ENCODE measurements at places on chromosomes 3 and 15.

GRCh38 chr15:51838270-51838669 lies 8.8 kb downstream of the TMOD3 start:
- no peak for DNase-seq

DNA sequence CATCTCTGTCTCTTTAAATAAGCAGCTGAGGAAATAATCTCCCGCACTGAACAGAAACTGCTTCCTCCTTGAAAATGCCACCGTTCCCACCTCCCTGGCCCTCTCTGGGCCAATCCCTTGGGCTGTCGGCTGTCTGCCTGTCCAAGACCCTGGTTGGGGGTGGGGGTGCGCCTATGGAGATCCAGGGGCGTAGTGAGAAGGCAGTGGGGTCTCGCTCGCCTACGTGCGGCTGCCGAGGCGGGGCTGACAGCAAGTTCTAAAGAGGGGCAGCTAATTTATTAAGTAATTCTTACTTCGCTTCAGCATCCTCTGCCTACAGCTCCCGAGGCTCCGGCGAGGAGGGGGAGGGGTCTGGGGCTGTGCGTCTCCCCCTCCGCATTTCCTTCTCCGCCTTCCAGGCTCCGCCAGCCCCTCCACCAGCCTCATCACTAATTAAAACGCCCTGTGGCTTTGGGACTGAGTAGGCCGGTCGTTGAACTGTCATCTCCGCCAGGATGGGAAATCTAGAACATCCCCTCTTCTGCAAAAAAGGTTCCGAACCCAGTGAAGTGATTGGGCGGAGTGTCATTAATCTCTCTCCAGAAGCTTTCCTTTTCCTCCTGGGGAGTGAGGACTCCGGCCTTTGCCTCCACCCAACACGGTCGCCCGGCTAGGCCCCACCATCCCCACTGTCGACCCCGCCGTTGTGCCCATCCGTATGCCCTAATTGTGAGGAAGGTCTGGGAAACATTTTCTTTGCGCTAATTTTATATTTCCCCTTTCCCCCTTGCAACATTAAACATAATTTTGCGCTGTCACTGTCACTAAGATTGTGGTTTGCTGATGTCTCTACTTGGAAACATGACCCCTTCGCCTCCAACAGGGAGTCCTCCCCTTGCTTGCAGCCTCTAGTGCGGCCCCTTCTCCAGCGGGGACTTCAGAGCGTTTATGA lies 16.9 kb downstream of the NR2F2 start:
- DNase-seq: no peak

DNA sequence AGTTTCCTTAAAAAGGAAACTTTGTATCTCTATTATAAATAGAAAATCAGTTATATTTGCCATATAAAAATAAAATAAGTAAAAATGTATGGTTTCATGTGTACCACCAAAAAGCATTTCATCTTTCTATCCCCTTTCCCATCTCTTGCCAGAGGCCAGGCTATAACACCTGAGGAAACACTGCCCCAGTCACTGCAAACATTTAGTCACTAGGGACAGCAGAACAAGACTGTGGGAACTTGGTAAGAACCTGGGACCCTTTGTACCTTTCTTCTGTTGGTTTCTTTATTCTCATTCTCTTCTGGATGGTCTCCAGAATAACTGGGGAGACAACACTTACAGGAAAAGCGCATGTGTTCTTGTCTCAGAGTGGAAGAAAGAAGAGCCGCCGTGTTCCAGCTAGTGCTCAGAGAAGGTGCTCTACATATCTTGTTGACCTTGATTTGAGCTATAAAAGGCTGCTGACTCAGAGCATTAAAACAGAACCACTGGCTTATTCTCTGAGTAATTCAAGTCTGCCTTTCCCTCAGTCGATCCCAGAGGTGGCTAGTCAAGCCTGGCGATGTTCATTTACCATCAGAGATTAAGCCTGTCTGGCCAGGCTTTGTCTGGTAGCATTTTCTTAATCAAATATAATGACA lies 361.6 kb downstream of the RBMS3 start:
- no peak for DNase-seq

GRCh38 chr3:21682206-21682605 lies 68.8 kb downstream of the ZNF385D start:
- DNase-seq: no peak

DNA sequence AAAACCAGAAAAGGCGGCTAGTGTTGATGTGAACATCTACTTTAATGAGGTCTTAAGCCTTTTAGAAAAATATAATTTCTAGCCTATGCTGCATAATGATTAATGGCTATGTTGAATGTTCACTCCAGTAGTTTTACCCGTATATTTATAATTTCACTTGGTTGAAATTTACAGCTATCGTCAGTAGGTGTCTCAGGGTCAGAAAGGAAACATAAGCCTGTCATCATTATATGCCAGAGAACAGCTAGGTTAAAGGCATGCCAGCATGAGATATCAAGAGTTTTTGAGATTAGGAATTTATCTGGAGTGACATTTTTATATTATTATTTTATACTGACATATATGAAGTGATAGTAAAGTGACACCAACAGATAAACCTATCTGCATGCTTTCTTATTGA lies 904.1 kb downstream of the OTOL1 start:
- DNase-seq: no peak

DNA sequence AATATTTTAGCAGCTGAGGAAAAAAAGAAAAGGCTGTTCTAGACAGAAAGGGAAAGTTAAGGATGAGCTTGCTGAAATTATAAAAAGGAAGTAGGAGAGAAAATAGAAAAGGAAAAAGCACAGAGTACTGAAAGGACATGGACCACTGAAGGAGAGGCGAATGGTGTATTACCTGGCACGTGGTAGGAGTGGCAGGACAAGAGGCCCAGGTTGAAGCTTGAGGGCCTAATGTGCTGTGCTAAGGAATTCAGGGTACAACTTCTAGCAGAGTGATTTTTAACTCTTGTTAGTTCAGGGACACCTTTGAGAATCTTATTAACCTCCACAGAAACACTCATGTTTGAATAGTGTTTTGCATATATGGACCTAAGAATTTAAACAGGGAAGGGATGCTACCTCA lies 60.0 kb upstream of the CRTC3 start:
- DNase-seq: no peak

- no peak for DNase-seq
These were observed 802 bp downstream of the RCN2 start for GRCh38 chr15:76932135-76932966.

DNA sequence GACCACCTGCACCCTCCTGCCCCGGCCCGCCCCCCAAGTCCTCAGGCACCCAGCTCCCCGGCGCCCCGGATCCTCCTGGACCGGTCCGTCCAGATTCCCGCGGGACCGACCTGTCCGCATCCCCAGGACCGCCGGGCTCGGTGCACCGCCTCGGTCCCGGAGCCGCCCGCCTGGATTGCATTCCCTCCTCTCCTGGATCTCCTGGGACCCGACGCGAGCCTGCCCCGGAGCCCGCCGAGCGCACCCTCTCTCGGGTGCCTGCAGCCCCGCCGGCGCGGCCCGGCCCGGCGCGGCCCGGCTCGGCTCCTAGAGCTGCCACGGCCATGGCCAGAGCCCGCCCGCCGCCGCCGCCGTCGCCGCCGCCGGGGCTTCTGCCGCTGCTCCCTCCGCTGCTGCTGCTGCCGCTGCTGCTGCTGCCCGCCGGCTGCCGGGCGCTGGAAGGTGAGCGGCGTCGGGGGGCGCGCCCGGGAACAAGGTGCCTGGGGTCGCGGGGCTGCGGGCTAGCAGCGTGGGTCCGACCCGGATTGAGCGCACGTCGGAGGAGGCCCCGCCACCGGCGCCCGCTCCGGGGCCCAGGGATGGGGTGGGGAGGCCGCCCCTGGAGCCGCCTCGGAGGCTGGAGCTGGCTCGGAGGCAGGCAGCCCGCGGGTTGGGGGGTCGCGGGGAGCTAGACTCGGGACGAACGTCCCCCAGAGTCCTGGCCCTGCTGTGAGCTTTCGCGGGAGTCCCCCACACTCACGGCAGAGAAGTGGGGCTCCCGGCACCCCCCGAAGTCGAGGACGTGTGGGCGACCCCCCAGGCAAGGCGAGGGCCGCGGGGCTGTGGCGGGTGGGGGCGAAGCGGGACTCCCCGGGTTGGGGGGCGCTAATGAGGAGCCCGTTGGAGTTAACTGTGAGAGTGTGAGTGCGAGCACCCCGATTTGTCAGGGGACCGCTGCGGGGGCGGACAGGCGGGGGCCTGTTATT lies 610 bp downstream of the EPHB3 start:
- peak; percentile 12 for DNase-seq

GRCh38 chr15:38427380-38427779 lies 26.5 kb upstream of the FAM98B start:
- no peak for DNase-seq

DNA sequence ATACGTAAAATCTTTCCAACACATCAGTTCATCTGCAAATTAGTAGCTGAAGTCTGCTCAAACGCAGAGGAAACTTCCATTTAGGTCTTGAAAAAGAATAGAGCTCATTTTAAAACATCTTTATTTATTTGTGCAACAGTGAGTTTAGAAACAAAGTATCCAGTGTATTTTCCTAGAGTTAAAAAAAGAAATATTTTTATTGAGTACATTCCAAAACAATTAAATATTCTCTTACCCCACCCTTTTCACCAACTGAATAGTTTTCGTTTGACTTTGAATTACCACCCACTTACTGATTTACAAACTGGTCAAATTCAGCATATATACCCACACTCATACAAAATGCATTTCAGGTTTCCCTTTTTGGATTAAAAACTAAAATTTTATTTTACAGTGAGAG lies 104.7 kb downstream of the ZBTB20 start:
- no peak for DNase-seq

- DNase-seq: no peak
These were observed 241.4 kb upstream of the TRIM42 start for GRCh38 chr3:140436421-140436820.

DNA sequence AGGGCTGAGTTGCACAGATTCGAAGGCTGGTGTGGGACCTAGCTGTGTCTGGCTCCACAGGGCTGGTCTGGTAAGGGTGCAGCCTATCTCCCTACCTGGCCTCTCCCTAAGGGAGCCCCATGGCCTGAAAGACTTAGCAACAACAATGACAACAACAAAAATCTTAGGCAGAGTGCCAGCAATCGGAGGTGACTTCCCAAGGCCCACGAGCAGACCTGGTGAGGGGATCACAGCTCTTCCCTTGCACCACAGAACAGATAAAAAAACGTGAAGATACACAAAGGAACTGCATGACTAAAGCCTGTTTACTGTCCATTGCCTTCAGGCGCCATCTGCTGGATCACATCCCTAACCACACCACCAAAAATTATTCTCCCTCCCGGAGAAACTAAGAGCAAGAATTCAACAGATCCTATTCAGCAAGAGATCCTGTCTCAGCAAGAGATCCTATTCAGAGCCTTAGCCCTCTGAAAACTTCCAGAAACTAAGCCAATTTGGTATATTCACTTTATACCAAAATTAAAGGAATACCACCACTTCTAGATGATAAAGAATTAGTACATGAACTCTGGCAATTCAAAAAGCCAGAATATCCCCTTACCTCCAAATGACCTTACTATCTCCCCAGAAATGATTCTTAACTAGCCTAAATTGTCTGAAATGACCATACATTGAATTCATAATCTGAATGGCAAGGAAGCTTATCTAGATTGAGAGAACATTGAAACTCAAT lies 24.1 kb upstream of the OR5K4 start:
- DNase-seq: peak; percentile 45

DNA sequence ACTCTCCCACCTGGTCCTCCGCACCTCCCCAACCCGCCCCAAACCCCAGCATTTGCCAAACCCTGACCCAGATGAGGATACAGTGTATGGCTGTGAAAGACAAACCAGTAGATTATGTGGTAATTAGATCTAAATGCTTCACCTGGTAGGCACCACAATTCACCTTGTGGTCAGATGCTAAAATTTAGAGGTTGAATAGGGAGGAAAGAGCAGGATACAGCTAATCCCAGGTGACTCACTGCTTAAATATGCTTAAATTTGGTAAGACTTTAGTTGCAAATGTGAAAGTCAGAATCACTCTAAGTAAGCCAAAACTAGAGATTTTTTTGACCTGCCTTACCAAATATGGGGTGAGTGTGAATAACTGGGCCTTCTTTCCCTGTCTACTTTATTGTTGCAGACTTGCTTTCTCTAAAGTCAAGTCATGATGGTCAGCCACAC lies 105.5 kb downstream of the MME start:
- DNase-seq: no peak

Data from activated naive CD4-positive, alpha-beta T cell treated with Interleukin-2 at 50 U/mL for 16 hours (primary cell).